ENCODE measurements at places on chromosomes 13 and 19.
A peak's percentile ranks its signal among the peaks of the same experiment; 100 is the strongest.

DNA sequence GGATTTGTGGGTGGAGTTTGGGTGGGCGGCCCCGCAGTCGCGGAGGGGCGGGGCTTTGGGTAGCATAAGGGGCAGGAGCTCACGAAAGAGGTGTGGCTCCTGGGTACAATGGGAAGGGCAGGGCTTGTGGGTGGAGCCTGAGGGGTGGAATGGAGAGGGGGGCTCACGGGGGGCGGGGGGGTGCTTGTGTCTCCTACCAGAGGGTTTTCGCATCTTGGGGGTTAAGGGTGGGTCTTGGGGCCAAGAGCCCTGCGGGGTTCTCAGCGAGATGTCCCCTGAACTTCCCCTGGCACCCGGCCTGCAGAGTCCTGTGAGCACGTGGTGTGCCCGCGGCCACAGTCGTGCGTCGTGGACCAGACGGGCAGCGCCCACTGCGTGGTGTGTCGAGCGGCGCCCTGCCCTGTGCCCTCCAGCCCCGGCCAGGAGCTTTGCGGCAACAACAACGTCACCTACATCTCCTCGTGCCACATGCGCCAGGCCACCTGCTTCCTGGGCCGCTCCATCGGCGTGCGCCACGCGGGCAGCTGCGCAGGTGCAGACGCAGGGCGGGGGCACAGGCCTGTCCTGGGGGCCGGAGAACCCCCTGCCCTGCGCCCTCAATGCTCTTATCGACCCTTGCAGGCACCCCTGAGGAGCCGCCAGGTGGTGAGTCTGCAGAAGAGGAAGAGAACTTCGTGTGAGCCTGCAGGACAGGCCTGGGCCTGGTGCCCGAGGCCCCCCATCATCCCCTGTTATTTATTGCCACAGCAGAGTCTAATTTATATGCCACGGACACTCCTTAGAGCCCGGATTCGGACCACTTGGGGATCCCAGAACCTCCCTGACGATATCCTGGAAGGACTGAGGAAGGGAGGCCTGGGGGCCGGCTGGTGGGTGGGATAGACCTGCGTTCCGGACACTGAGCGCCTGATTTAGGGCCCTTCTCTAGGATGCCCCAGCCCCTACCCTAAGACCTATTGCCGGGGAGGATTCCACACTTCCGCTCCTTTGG lies 5.1 kb downstream of the FSTL3 start:
- DNase-seq: no peak

DNA sequence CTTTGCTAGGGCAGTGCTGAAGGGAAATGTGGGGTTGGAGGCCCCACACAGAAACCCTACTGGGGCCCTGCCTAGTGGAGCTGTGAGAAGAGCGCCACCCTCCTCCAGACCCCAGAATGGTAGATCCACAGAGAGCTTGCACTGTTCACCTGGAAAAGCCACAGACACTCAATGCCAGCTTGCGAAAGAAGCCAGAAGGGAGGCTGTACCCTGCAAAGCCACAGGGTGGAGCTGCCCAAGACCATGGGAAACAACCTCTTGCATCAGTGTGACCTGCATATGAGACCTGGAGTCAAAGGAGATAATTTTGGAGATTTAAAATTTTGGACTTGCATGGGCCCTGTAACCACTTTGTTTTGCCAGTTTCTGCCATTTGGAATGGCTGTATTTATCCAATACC lies 615.4 kb upstream of the MIR17HG start:
- no peak for DNase-seq

GRCh38 chr19:58450856-58451357 lies 515 bp upstream of the ZNF324B start:
- DNase-seq: no peak

DNA sequence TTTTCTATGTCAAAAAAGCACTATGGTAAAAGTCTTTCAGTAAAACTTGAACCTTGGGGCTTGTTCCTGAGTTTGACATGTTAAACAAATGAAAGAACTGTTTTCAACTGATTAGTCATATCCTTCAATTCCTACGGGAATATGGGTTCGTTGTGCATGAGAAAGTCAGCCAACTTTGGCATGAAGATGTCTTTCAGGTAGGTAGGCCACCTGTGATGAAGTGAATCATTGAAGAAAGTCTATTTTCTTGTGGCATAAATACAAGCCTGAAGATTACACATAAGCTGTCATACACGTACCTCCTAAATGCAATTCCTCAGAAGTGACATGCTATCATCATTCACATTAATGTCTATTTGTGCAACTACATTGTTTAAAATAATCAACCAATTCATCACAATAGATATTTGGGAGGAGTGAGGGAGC lies 513.0 kb downstream of the IRS2 start:
- no peak for DNase-seq

- DNase-seq: no peak
These were observed 209.5 kb downstream of the ABCC4 start for GRCh38 chr13:95091755-95092154.

GRCh38 chr13:27774651-27775050 lies 17.6 kb upstream of the GSX1 start:
- DNase-seq: no peak

DNA sequence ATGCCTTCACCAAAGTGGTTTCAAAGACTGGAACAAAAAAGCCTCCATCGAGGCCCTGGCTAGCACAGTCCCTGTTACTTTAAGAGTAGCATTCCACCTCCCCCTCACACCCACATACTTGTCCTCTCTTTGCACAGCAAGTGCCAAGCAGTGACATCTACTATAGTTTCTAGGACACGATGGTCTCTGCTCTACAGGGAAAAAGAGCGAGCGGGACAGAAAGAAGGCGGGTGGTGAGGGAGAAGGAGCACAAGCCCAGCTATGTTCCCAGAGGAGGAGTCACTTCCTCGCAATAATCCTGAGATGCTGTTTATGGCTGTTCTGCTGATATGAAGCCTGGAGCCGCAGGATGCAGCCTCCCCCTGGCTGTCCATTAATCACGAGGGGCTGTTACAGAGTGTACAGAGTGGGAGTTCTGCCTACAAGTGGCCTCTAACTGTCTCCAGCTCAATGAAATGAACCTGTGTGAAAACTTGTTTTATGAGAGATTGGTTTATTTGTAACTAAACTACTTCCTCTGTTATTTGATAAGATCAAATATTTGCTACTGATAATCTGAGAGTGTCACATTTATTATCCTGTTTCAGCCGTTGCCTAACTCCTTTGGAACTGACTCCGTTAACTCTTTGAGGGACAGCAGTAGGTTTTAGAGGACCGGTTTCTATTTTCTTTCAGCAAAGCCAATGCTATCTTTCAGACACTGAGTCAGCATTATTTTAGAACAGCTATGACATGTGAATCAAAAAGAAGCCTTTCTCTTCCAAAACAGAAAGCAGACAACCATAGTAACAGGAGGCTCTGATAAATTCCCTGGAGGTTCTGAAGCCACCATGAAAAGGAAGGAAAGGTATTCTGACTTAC lies 208.0 kb downstream of the SPRY2 start:
- no peak for DNase-seq

GRCh38 chr13:107258599-107259187 lies 690.8 kb upstream of the ARGLU1 start:
- DNase-seq: no peak

GRCh38 chr19:40510526-40511115 lies 43.8 kb downstream of the SPTBN4 start:
- DNase-seq: no peak

- no peak for DNase-seq
These were observed 20.7 kb downstream of the ZNF575 start for GRCh38 chr19:43553656-43554055.

GRCh38 chr13:107104631-107105030 lies 536.7 kb upstream of the ARGLU1 start:
- no peak for DNase-seq

DNA sequence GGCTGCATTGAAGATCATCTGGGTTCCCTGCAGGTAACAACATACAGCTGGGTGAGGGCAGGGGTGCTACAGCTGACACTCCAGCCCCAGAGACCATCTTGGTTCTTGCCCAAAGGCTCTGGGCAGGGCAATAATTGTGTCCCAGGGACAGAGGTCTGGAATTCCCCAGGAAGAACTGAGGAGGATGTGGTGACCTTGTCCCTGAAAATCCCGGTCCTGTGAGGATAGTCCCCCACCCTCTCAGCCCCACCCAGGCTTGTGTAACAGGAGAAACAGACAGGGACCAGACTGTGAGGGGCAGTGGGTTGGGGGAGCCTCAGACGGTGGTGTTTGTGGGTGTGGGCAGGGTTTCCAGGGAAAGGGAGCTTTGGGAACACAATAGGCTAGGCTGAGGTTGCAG lies 63.5 kb downstream of the COLGALT1 start:
- DNase-seq: no peak

DNA sequence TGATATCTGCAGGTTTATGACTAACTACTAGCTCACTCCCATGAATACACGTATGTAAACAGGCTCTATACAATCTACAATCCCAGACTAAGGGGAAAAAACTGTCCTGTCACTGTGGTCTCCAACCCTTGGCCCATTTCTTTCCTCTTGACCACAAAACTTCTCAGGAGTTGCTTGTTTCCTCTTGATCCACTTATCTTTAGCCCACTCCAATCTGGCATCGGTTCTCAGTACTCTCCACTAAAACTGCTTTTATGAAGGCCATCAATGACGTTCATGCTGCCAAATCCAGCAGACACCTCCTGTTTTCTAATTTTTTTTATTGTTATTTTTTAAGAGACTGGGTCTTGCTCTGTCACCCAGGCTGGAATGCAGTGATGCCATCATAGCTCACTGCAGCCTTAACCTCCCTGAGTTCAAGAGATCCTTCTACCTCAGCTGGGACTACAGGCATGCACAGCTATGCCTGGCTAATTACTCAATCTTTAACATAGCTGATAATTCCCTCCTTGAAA lies 31.9 kb upstream of the USPL1 start:
- no peak for DNase-seq

GRCh38 chr13:29196409-29197074 lies 376.4 kb downstream of the MTUS2 start:
- DNase-seq: no peak

- no peak for DNase-seq
These were observed 31.8 kb upstream of the PSG9 start for GRCh38 chr19:43300876-43301765.

DNA sequence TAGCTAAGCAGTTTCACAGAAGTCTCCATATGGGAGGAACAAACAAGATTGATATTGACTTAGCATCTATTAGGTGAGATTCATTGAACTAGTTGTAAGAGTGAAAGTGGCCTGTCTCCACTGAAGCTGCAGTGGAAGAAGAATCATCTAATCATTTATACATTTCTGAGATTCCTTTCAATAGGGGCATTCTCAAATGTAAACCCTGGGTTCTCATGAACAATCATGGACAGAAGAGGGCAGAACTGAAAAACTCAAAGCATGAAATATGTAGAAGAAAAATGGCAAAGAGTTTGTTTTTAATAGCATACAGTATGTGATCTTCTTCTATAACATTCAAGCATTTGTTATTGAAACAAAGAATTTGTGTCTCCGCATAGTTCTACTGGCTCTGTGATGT lies 17.6 kb upstream of the POSTN start:
- no peak for DNase-seq

DNA sequence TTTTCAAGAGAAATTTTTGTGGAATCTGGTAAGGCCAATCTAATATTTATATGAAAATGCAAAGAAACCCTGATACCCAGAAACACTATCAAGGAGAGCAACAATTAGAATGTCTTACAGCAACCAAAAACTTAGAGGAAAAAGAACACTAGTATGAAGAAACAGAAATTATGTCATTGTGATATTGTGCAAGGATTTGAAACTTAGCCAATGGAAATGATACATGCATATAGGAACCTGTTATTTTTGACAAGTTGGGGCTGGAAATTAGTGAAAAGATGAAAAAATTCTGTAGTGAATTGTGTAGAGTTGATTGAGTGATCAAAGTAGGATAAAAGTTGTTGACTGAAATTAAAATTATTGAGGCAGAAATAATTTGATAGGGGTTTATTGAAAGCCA lies 792.6 kb upstream of the SLITRK6 start:
- DNase-seq: no peak

DNA sequence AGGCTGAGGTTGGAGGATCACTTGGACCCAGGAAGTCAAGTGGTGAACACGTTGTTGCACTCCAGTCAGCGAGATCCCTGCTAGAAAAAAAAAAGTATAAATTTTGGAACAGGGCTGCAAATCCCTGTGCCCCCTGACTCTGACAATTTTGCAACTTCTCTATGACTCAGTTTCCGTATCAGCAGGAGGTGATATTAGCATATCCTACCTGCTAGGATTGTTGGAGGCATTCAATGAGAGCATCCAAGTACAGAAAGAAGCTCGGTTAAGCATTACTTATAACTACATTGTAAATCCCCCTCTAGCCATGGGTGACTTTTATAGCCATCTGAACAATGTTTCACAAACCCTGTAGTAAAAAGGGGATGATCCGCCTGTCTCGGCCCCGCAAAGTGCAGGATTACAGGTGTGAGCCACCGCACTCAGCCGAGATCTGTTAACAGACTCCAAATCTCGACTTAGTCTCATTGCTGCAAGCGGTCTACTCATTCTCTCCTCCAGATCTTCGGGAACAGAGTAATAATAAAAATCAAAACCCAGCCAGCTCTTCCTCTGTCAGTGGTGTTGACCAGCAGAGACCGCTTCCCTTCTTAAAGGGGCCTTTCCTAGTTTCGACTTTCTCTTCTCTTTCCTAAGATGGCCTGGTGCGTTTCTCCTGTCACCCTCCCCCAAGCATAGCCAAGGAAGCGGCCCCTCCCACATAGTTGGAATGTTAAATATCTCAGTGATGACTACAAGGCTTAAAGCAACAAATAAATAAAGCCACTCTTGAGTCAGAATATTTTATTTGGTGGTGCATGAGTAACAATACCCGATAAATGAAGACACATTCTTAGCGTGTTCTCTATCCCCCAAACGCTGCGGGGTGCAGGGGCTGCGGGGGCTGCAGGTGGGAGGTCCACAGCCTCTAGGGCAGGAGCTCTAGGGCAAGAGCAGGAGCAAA lies 10.3 kb upstream of the BICRA start:
- no peak for DNase-seq

- DNase-seq: no peak
These were observed 9.8 kb downstream of the ZGLP1 start for GRCh38 chr19:10299545-10300458.

GRCh38 chr13:99421758-99422585 lies 79.3 kb upstream of the TM9SF2 start:
- peak; percentile 48 for DNase-seq

- DNase-seq: peak; percentile 29
These were observed 485.3 kb downstream of the UQCRFS1 start for GRCh38 chr19:28727480-28728159.

DNA sequence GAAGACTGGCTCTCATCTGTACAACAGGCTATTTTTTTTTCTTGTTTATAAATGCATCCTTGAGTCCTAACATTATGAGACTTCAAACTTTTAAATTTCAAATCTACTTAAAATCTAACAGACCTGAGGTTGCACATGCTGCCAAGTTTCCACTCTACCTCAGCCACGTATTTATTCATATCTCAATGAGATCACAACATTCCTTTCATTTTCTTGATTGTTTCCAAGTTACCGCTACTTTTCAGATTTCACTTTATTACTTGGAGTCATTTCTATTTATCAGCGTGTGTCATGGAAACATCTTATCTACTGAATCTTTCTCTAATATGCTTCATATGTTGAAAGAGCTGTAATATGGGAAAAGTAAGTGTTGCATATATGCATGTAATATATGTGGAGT lies 1257.5 kb upstream of the ATXN8OS start:
- DNase-seq: no peak

GRCh38 chr19:16896146-16897028 lies 7.6 kb downstream of the F2RL3 start:
- DNase-seq: no peak
